ENCODE measurements at places on chromosomes 4 and X.

- no peak for DNase-seq
Observed at GRCh38 chr4:170127758-170128157, 38.0 kb upstream of the AADAT start.

DNA sequence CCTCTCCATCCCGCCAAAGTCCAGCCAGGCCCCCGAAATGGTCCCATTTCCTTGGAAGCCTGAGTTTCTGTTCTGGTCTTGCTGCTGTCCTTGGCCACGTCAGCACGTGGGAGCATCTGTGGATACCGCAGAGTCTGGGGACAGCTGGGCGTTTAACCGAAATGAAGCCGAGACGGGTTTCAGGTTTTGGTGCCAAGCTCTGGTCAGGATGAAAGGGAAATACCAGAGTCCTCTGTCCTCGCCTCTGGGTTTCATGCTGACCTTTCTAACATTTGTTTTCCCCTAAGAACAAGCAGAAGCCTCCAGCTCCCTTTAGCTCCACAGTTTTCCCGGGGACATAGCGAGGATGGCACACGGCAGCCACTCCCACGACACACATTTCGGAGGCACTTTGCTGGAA, 19.7 kb downstream of the SHOX start:
- no peak for DNase-seq

DNA sequence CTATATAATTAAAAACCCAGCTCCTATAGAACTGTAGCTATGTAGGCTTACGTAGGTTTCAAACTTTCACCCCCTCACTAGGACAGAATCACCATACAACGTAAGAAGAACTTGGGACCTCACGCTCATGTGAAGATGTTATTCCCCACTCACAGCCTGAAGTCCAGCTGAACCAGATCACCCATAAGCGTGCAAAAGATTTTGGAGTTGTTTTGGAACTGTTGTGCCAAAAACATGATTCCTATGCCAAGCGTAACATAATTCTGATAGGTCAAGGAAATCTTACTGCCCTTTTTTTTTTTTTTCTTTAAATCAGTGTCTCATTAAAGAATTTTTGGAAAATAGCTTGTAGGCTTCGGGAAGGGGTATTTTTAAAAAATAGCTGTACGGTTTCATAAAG, 57.0 kb downstream of the LCORL start:
- DNase-seq, result no peak

DNA sequence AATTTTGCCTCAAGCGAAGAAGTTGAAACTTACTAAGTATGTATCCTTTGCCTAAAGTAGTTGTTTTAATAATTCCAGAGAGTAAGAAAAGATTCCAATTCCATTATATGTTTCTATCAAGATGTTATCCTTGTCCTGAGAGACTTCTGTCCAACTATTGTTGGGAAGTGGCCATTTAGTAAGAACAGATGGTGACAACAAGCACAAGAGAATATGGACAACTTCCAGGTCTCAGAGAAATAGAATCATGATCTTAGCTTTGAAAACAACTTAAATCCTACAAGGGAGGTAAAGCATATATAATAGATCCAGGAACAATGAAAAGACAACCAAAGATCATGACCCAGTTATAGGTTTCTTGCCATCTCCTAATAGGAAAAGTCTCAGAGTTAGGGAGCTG, 486.6 kb upstream of the PCDH10 start:
- no peak for DNase-seq

- DNase-seq, result no peak
Observed at GRCh38 chr4:6959261-6959660, 49.6 kb downstream of the TBC1D14 start.

- no peak for DNase-seq
Observed at GRCh38 chr4:128328106-128328505, 40.5 kb upstream of the PGRMC2 start.

DNA sequence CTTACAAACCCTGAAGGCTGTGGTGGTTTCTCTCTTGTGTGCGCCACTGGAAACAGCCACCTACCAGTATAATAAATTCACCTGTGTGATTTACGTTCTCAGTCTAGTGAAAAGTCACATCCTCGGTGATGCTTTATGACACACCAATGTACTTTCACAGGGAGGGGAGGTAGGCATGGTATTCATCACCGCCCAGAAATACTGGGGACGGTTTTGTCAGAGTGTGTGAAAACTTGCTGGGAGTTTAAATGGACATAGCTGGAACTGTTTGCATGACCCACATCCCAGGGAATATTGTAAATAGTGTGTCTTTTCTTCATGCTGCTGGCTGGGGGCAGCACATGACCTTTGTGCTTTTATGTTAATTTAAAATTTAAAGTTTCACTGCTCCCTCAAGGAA, 421.8 kb downstream of the MAPK10 start:
- DNase-seq, result no peak

- no peak for DNase-seq
Observed at GRCh38 chr4:128606173-128606572, 203.3 kb upstream of the JADE1 start.

DNA sequence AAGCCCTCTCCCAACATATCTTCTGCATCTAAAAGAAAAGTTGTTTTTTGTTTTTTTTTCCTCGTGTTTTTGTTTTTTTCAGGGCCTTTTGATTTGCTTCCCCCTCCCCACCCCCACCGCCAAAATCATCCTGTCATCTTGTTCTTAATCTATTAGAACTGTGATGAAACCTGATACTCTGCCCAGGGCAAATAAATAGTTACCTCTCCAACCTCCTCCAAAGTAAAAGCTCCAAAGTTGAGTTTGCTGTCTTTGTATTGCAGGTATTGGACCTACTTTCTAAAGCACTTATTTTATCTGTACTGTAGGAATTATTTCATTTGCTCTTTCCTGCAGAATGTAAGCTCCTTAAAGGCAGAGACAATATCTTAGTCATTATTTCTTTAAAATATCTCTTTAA, 172.9 kb downstream of the SOWAHB start:
- no peak for DNase-seq

DNA sequence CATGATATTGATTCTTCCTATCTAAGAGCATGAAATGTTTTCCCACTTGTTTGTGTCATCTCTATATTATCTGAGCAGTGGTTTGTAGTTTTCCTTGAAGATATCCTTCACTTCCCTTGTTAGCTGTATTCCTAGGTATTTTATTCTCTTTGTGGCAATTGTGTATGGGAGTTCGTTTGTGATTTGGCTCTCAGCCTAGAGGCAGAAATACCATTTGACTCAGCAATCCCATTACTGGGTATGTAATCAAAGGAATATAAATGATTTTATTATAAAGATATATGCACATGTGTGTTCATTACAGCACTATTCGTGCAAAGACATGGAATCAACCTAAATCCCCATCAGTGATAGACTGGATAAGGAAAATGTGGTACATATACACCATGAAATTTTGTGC, 172.7 kb upstream of the IL15 start:
- DNase-seq, result no peak

GRCh38 chr4:179465131-179465797, 2023.0 kb upstream of the AGA start:
- DNase-seq, result no peak

DNA sequence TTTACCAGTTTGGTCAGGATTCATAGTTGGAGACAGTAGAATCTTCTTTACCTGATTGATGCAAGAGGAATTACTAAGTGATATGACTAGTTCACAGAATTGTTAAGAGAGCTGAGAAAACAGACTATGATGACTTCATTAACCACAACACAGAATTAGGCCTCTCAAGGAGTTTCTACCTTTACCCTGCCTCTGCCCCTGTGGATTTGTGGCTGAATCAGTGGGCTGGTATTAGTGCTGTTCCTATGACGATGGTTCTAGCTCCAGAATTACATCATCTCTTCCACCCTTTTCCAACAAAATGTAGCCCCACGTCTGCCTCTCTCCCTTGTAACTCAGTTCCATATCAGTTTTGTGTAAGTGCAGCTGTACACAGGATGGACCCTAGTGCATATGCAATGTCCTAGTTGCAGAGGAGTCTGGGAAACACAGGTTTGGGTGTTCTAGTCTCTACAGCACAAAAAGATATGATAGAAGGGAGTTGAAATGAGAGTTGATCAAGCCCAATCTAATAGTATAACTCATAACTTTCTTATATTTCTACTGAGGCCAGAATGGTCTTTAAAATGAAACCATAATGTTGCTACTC, 99.3 kb downstream of the ANXA5 start:
- no peak for DNase-seq

GRCh38 chr4:24559889-24560288, 24.5 kb downstream of the DHX15 start:
- DNase-seq, result no peak

DNA sequence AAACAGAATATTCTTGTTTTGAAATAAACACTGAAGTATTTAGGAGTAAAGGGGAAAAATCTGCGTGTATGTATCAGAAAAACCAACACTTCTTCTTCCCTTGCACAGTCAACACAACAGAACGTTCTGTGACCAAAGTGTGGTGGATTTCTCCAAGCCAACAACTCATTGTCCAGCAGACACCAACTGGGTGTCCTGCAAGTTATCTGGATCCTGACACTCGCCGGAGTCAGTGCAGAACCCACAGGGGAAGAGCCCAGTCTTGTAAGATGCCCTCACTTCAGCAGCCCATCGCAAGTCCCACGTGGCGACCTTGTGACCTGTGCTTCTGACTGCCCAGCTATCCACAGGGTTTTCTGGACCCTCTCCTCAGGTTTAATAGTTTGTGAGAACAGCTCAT, 630.7 kb upstream of the ZFP42 start:
- no peak for DNase-seq

GRCh38 chr4:84238247-84239090, 260.6 kb downstream of the NKX6-1 start:
- DNase-seq, result no peak

GRCh38 chr4:127214016-127214415, 418.7 kb upstream of the INTU start:
- DNase-seq, result no peak

DNA sequence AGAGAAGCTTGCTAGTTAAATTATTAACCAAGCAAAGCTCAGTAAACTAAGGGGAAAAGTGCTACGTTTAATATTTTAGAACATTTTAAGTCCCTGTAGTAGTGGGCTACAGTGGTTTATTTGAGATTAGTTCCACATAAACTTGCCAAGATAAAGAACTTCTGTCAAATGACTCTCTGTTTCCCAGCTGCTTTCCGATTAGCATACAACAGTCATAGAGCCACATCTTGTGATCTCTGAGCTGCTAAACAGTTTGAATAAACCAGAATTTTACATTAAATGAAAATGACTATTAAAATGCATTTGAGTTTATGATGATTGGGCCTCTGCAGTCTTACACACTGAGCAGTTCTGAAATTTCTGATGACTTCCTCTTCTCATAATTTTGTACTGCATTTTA, 568.5 kb downstream of the IQCM start:
- DNase-seq, result no peak

- no peak for DNase-seq
Observed at GRCh38 chrX:54171527-54172250, 11.4 kb downstream of the FAM120C start.

DNA sequence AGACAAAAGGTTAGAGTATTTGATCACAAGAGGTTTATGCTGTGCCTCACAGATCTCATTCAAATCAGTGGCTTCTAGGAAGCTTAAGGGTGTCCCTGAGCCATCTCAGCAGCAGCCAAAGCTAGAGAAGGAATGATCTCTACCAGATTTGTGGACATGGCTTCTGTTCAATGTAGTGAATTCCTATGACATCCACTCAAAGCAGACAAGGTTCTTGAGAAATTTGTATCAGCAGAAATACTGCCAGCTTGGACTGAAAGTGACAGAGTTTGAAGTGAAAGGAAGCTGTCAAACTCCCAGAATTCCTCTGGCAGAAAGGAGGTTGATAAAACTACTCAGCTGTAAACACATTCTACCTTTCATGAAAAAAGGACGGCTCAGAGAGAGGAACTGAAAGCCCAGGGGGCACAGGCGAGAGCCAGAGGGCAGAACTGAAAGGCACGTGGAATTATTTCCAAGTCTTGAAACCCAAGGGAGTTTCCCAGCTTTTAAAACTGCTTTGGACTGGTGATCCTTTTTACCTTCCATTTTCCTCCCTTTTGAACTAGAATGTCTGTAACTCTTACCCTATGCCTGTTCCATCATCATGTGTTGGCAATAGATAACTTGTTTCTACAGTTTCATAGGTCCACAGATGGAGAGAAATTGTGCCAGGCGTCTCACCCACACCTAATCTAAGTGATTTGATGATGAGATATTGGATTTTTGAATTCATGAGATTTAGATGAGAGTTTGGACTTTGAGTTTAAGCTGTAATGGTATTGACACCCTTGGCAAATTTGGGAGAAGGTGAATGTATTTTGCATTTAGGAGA, 14.5 kb upstream of the MED14 start:
- no peak for DNase-seq

- no peak for DNase-seq
Observed at GRCh38 chr4:153741541-153741940, 18.3 kb downstream of the RNF175 start.

DNA sequence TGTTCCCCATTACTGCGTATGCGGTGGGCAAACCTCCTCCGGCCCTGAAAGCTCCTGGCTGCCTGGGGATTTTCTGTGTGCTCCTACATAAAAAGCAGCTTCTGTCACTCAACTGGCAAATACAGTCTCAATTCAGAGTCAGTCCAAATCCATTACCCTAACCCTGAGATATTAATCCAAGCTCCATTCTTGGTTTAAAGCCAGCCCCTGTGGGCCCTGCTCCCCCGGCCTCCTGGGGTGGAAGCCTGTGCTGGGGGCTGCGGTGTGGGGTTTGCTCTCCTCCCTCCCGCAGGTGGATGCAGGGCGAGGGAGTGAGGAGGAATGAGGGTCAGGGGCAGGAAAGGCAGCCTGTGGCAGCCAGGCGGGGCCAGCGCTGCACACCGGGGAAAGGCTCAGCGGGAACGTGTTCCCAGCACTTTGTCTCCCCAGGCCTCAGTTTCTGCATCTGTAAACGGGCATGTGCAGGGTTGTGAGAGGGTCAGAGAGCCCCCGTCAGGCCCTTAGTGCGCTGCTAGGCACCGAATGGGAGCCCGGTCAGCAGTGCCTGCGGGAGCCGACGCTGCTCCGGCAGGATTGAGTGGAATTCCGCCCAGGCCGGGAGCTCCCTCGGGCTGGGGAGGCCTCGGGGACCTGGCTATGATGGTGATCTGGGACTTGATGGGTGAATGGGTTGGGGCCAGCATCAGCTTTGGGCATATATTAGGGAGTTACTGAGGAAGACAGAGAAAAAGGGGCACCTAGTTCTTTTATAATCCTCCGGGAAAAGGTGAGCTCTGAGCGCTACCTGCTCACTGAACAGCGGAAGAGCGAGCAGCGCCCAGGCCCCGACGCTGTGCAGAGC, 6.3 kb upstream of the RGS12 start:
- DNase-seq, result no peak

DNA sequence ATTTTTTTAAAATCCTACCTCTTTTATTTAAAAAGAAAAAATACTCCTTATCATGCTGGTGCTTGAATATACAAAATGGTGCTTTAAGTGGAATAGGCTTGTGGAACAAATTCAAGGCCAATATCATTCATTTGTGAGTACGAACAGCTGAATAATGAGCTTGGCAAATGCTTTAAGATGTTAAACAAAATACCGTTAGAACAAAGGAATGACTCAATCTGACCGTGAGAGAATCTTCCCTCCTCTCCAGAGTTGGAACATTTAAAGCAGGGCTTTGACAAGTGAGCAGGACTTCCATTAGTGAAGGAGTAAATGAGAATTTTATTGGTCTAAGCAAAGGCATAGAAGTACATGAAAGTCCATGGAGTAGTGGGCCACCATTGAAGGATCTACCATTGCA, 74.5 kb downstream of the DCLK2 start:
- no peak for DNase-seq
